ENCODE measurements at places on chromosomes 2 and 18.

DNA sequence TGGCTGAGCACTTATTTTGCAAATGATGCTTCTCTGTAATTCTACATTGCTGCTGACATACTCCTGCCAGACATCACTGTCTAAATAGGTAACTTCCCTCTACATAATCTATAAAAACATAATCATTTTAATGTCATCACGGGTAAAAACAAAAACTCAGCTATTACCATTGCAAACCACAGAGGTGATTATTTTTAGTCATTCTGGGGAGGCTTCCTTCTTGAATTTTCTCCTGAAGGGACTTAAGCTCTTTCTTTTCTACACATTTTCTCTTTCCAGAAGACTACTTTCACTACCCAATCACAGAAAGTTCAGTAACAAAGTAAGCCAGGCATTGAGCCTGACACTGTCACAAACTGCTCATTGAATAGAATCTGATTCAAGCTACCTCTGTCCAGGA lies 40.4 kb upstream of the NFU1 start:
- no peak for DNase-seq

DNA sequence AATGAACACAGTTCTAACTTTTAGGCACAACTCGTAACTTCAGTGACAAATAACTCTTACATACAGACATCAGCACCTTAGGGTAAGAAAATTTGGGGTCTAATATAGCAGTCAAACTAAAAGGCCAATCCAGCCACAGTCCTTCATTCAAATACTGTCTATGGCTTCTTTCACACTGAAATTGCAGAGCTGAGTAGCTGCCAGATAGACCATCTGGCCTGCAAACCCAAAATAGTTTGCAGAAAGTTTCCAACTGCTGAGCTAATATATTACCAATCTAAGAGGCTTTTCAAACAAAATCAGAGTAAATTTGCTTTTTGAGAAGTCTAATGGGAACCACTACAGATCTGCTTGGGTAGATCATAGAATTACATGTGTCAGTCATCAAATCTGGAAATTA lies 183.4 kb downstream of the GALR1 start:
- no peak for DNase-seq

- no peak for DNase-seq
Observed at GRCh38 chr18:75928706-75929105, 501.2 kb upstream of the SMIM21 start.

DNA sequence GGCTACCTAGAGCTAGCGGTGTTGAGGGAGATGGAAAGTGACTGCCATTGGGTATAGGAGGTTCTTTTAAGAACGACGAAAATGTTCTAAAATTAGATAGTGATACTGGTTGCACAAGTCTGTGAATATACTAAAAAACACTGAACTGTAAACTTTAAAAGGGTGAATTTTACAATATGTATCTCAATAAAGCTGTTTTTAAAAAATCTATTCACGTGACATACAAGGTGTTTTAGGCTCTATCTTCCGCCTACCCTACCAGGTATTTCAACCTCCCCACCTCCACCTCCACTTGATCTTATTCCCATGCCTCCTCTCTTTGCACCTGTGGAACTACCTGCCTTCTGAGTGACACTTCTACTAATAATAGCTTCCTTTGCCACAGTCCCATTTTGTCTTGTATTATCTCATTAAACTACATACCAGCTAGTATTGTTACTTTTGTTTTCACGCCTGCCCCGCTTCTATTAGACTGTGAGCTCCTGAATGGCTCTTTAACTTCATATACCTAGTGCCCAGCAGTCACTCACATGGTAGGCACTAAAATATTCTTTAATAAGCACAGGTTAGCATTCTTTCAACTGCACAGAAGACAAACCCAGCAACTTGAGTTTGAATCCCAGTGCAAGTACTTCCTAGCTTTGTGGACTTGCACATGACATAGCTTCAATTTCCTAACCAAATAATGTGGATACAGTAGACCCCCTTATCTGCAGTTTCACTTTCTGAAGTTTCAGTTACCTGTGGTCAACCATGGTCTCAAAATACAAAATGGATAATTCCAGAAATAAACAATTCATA lies 9.3 kb downstream of the ITSN2 start:
- DNase-seq: no peak

- DNase-seq: no peak
Observed at GRCh38 chr2:124683536-124684428, 658.7 kb downstream of the CNTNAP5 start.

DNA sequence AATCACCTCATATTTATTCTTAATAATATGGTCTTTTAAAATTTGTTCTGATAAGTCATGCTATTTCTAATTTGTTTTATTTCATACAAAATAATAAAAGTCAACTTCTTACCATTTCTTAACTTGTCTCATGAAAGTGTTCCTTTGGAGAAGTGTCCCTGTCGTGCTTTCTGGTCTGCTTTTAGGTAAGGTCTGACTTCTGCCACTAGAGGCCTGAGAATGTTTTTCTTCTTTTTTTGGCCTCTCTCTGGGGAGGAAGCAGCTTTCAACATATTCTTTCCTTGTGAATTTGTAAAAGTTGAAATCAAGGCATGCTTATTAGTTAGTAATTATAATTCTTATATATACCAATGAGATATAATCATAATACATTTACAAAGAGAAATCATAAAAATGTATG lies 39.4 kb downstream of the MAP2 start:
- DNase-seq: no peak

DNA sequence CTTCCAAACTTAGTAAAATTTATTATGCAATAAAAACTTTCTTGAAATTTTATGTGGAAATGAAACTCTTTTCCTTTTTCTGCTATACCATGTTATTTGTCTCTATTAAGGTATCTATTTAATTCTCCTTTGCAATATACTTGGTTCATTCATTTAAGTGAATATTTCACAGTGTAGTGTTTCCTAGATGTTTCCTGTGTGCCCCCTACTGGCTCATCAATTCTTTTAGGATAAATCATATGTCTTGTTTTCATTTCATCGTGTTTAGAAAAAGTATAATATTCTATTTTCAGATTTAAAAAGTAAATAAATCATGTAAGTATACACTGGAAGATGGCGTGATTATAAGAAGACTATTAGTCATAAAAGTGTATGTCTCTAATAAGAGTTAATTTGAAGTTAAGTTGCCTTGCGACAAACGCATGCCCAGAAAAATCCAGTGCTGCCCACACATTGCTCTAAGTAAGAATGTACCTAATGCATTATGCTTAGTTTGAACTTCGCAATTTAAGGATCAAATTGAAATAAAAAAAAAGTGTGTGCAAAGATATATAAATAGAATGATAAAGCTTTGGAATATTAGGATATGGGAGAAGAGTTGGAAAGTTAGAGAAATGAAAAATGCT lies 525.4 kb downstream of the KCNJ3 start:
- peak; percentile 62 for DNase-seq

- DNase-seq: no peak
Observed at GRCh38 chr2:237256887-237257286, 157.1 kb downstream of the COL6A3 start.
